ENCODE measurements at places on chromosomes 5 and 9.

DNA sequence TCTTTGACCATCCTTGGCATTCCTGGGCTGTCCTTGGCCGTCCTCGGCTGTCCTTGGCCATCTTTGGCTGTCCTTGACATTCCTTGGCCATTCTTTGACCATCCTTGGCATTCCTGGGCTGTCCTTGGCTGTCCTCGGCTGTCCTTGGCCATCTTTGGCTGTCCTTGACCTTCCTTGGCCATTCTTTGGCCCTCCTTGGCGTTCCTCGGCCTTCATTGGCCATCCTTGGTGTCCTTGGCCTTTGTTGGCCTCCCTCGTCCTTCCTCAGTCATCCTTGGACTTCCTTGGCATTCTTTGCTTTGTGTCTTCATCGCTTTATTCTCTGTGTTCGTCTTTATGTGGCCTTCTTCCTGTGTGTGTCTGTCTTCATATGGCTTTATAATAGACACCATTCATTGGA, 20.7 kb downstream of the NDUFS6 start:
- no peak for DNase-seq

- no peak for DNase-seq
These were observed 6.4 kb upstream of the P4HA2 start for GRCh38 chr5:132233811-132234683.

- DNase-seq = peak; percentile 78
These were observed at the start of gene PCDHGC3 for GRCh38 chr5:141475625-141476131. PCDHGC3 (plus strand) TSS chr5:141475966; CDS start chr5:141476117, 151 bp downstream.

- no peak for DNase-seq
These were observed 270.5 kb upstream of the CD180 start for GRCh38 chr5:67467110-67467509.

- no peak for DNase-seq
These were observed 238.4 kb downstream of the ARRDC3 start for GRCh38 chr5:91144491-91145332.

All from NCI-H524 (cell line).